ENCODE measurements at places on chromosomes 7 and 10. TPM values are rescaled to one million over a fixed set of nuclear protein-coding genes. Genes with fewer than 3 reads are reported as not detected.

The NPC1L1 gene
- not detected for total RNA-seq

The PBLD gene
- total RNA-seq: 3.2 TPM

The TNKS2 gene
- 53.4 TPM for total RNA-seq

The ACTA2 gene
- total RNA-seq: 19.0 TPM

The PRRT4 gene
- total RNA-seq: not detected

The ZNF365 gene
- total RNA-seq: 0.26 TPM

The NUTM2E gene
- total RNA-seq: 0.09 TPM

The TMEM229A gene
- total RNA-seq: 0.06 TPM

The SORCS1 gene
- 15.2 TPM for total RNA-seq

The ITIH5 gene
- 0.84 TPM for total RNA-seq

The RFC2 gene
- total RNA-seq: 66.0 TPM

The VIPR2 gene
- total RNA-seq: 3.1 TPM

The SUN1 gene
- total RNA-seq: 104 TPM

The ZP3 gene
- 1.7 TPM for total RNA-seq

The POLR2J2 gene
- total RNA-seq: 2.6 TPM

The PCBD1 gene
- total RNA-seq: 43.9 TPM

The SYPL1 gene
- total RNA-seq: 48.8 TPM

The ASB10 gene
- total RNA-seq: not detected

The RSPH10B2 gene
- not detected for total RNA-seq

The FAS gene
- 11.1 TPM for total RNA-seq

The CPVL gene
- total RNA-seq: 56.6 TPM

The CALHM3 gene
- total RNA-seq: not detected
